Upper lobe of left lung (tissue), 6 donors: ENCODE measurements at places on chromosomes 13 and 19. TPM values are rescaled to one million over a fixed set of nuclear protein-coding genes. Genes with fewer than 3 reads are reported as not detected.

- no peak for DNase-seq
These were observed 96.9 kb downstream of the WDFY2 start for GRCh38 chr13:51681037-51681678.

GRCh38 chr13:98810746-98811145 lies 58.3 kb upstream of the SLC15A1 start:
- no peak for DNase-seq

DNA sequence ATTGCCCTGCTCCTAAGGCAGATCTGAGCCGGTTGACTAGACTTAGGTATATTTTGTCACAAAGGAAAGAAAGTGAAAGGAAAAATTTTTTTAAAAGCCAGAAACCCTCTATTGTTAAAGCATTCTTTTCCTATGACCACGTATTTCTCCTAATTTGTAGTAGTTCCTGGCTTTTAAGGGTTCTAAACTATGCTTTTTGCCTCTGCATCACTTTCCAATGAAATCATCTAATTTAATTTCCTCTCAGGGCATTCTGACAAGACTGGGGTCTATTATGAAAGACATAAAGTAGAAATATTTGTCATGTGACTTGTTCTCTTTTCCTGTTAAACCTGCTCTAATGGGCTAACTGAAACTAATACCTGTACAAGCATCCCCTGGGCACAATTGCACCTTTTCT lies 233.0 kb upstream of the PRR20A start:
- DNase-seq = no peak

GRCh38 chr19:16035601-16036297 lies 40.5 kb upstream of the TPM4 start:
- DNase-seq = peak; percentile 70

GRCh38 chr13:99974296-99974938 lies 2.9 kb upstream of the ZIC5 start:
- DNase-seq = no peak

DNA sequence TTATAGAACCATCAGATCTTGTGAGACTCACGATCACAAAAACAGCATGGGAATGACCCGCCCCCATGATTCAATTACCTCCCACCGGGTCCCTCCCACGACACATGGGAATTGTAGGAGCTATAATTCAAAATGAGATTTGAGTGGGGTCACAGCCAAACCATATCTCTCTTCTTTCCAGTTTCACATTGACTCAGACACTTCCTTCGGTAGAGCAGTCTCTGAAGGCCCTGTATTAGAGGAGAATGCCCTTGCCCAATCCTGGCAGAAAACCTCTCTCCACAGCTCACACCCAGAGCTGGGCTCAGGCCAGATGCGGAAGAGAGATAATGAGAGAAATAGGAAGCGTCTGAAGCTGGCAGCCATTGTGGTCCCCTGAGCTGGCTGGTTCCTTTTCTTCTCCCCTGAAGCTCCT lies 72.4 kb upstream of the CLDN10 start:
- DNase-seq = peak; percentile 51

SPTBN4 gene
- 0.91 TPM for total RNA-seq
